Inflammatory macrophage treated with lipopolysaccharide for 1 hour (primary cell): ENCODE measurements at places on chromosomes 1 and 21.

- peak; percentile 53 for DNase-seq
Measured at GRCh38 chr1:232937741-232938375, 12.6 kb upstream of the NTPCR start.

DNA sequence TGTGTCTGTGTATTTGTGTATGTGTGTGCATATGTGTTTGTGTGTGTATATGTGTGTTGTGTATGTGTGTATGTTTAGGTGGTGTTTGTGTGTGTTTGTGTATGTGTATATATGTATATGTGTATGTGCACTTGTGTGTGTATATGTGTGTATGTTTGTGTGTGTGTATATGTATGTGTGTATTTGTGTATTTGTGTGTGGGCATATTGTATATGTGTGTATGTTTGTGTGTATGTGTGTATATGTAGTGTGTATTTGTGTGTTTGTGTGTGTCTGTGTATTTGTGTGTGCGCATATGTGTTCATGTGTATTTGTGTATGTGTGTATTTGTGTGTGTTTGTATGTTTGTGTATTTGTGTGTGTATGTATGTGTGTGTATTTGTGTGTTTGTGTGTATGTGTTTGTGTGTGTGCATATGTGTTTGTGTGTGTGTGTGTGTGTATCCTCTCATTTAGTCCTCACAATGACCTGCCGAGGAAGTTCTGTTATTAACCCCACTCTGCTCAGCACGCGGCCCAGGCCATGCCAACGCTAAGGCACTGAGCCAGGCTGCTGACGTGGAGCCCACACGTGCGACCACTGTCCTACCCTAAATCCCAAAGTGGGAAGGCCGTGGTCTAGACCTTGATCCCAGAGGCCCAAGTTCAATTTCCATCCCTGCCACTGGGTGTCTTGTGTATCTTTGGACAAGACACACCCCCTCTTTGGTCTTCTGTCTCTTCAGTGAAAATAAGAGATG lies 43.2 kb upstream of the TMEM51 start:
- DNase-seq, result no peak

DNA sequence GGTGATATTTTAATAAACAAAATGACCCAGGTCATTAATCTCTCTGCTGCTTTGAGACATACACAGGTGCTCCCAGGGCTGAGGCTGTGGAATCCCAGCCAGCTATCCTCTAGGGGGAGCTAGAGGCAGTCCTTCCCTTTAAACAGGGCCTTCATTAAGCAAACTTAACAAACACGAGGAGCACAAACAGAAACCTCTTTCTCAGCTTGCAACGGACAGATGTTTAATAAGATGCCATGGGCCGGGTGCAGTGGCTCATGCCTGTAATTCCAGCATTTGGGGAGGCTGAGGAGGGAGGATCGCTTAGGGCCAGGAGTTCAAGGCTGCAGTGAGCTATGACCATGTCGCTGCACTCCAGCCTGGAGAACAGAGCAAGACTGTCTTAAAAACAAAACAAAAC lies 106.7 kb downstream of the HIVEP3 start:
- peak; percentile 75 for DNase-seq

- no peak for DNase-seq
Measured at GRCh38 chr1:181911715-181912114, 149.8 kb downstream of the ZNF648 start.

GRCh38 chr1:15825800-15826199 lies 18.4 kb upstream of the UQCRHL start:
- peak; percentile 55 for DNase-seq

DNA sequence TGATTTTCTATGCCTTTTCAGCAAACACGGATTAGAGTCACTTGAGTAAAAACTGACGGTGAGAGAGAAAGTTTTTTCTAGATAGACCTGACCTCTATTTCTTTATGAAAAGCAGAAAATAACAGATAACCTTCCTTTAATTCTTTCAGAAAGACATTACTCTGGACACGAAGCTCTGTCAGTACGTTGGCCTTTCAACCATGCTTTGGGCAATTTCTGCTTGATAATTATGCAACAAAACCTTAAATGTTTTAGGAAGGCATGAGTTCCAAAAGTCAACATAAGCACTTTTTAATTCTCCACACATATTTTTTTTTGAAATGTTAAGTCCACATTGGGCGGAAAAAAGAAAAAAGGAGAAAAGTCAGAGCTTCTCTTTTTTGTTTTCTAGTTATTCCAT lies 137.8 kb downstream of the AKT3 start:
- DNase-seq, result no peak
